Posterior vena cava (tissue), 2 donors: ENCODE measurements at places on chromosomes 12 and 14. TPM values are rescaled to one million over a fixed set of nuclear protein-coding genes. Genes with fewer than 3 reads are reported as not detected.

Gene TMEM63C
- not detected for total RNA-seq

Gene SLC6A15
- total RNA-seq, result 0.24 TPM

Gene TEX52
- total RNA-seq, result not detected

- no peak for DNase-seq
These were observed 12.5 kb upstream of the INF2 start for GRCh38 chr14:104676694-104677511.

Gene KRT73
- total RNA-seq, result not detected

DNA sequence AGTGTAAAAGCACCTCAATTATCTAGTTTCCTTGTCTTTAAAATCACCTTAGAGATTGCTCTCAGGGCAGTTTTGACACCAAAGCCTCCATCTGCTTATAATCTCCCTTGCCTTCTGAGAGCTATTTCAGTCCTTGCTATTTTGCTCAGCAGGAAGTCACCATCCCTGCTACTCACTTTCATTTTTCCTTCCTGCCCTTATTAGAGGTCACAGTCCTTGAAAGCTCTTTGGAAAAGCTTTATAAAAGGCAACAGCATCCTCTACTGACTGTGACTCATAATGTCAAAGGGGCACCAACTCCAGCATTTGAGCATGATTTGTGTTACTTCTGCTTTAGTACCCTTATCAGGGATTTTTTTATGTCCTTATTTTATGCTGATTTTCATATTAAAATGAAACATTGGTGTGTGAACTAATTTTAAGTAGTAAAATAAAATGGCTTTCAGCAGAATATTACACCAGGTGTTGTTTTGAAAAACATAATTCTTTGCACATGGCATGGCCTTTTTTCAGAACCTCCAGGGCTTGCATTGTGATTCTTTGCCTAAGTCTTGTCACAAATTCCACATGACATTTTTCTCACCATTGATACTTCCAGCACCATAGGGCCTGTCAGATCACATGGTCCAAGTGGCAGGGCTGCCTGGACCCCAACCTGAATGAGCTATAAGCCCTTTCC lies 213.0 kb downstream of the ADAMTS20 start:
- no peak for DNase-seq

DNA sequence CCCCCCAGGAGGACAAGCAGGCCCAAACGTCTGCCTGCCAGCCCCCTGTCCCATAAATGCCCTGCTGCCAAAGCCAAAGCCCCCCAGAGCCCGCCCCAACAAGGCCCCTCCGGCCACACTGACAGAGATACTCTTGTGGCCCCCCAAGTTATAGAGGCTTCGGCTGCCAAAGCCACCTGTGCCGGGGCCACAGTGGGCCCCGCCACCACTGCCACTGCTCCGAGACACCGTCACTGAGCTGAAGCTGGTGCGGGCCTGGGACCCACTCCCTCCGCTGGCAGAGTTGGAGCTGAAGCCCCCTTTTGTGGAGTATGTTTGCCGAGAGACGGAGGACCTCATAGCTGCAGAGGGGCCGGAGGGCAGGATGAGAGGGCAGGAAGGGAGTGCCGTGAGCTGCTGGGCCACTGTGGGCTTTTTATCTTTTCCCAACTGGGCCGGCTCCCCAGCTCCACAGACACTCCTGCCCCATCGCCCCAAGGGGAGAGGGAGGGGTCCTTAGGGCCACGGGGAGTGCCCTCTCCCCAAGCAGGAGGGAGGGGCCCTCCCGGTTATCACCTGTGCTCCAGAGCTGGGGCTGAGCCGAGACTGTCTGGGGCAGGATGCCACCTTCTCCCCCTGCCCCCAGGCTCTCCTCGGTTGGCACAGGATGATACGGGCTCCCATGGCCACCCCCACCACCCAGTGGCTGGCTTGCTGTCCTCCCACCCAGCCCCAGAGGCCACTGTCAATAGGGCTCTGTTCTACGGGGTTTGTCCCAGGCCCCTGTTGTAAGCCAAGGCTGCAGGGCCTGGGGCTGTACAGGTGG lies at the start of gene KRT79:
TSS of gene KRT79 (minus strand) at position 390 of the 805 bp plus-strand sequence. CDS start at position 339, 51 bp downstream.
- peak; percentile 77 for DNase-seq

- DNase-seq, result no peak
These were observed 81.7 kb upstream of the CCDC91 start for GRCh38 chr12:28108599-28108998.

DNA sequence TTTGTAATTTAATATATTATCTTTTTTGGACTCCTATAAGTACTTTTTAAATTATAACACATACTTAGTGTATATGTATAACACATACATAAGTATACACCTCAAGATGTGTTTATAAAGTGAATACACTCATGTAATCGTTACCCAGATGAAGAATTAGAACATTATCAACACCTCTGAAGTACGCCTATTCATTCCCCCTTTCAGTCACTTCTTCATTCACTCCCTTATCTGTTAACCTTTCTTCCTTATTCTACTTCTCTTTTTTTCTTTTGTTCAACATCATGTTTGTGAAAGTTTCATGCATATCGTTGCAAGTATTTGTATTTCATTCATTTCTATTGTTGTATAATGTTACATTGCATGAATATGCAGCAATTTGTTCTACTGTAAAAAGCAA lies 98.5 kb downstream of the ARID2 start:
- DNase-seq, result no peak

- no peak for DNase-seq
These were observed 80.4 kb downstream of the VWF start for GRCh38 chr12:6044082-6044481.

GRCh38 chr14:70317969-70318634 lies 41.4 kb downstream of the COX16 start:
- DNase-seq, result no peak

Gene KRT79
- not detected for total RNA-seq

- no peak for DNase-seq
These were observed 101.2 kb downstream of the EEA1 start for GRCh38 chr12:92827836-92828431.

DNA sequence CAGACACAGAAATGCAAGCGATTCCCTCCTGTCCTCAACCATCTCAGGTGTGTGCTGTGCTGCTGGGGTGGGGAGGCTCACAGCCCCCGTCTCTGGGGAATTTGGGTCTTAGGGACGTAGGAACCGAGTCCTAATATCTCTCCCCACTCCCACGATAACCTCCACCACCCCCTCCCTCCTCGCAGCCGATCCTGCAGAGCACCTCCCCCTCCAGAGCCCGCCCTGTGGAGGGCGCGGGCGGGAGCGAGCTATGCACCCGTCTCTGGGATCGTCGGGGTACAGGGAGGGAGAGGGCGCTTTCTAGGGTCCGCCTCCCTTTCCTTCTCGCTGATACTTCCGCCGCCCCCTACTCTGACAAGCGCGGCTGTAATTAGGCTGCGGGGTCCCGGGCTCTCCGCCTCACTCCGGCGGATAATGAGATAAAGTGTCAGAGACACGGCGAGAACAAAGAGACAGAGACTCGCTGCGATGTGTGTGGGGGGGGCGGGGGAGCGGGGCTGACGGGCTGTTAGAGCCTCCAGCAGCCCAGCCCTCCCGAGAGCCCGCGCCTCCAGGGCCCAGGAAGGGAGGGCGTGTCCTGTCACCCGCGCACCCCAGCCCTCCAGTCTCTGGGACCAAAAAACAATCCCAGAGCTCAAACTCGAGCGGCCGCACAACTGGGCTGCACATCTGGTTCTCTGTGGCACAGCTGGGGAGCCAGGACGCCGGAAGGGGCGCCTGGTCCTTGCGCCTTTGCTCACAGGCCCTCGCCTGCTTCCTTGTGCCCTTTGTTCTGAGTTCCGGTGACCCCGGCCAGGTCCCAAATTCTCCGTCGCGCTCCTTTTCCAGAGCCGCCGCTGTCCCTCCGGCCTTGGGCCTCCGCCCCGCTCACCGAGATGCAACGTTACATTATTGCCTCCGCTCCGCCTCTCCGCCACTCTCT lies 8.7 kb downstream of the SHMT2 start:
- no peak for DNase-seq

Gene RIPK3
- total RNA-seq, result 8.5 TPM
